ENCODE measurements at places on chromosomes 6 and 20. TPM values are rescaled to one million over a fixed set of nuclear protein-coding genes. Genes with fewer than 3 reads are reported as not detected.

GRCh38 chr20:32453467-32454163 lies 95.5 kb downstream of the ASXL1 start:
- no peak for DNase-seq

- DNase-seq: no peak
These were observed 1.3 kb downstream of the HINT3 start for GRCh38 chr6:125957845-125958244.

GRCh38 chr20:15806105-15806504 lies 767.1 kb downstream of the KIF16B start:
- no peak for DNase-seq

DNA sequence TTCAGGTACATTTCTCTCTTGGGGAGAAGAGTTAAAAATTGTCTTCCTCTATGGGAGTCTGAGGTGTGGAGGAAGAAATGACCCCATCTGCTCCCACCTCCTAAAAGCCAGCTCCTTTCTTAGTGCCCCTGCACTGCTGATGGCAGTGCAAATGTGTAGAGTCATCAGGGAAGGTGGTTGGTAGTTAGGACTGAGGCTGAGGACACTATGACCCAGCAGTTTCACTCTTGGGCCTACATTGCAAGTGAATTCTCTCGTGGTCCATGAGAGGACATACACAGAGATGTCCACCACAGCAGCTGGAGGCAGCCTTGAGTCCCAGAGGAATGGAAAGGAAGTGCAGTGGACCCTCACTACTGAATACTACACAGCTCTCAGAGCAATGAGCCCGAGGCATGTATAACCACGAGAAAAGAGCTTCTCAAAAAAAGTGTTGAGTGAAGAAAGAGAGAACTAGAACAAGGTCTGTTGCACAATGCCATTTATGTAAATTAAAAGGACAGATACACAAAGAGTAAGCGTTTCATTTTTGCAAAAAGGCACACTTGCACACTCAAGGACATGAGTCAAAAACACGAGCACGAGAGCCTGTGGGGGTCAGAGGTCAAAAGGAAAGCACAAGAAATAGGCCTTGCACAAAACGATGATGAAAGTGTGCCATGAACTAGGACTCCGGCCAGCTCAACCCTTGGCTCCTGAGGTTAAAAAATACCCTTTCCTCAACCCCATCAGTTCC lies 308.2 kb upstream of the PRND start:
- no peak for DNase-seq

DNA sequence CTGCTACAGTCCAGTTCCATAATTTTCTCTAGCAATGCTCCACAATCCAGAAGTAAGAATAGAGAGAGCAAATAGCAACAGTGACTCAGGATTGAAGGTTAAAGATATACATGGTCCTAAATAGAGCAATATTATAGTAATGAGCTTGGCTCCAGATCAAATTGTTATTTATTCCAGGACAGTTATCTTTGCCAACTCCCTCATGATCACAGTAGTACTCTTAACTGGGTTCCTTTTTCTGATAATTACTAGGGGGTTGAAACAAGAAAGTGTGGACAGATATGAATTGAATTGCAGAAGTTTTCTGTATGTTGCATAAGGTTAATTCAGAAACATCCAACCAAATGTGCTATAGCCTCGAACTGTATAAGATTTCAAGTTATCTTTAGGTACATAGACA lies 11.9 kb downstream of the FAM184A start:
- no peak for DNase-seq

- DNase-seq: no peak
These were observed 36.7 kb downstream of the MARCKS start for GRCh38 chr6:113893866-113894265.

DNA sequence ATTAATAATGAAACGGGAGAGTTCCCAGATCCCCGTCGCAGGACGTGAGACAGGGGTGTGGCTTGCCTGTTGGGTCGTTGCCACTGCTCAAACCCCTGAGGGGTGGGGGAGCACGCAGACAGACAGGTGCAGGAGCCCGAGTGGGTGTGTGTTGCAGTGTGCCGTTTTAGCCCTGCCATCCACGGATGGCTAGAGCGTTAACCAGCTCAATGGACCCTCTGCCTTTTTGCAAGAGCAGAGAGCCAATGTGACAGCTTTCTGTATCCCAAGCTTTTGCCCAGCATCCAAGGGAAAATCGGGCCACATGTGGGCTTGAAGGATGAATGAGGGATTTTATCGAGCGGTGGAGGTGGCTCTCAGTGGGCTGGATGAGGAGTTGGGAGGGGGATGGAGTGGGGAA lies 237.9 kb downstream of the TSHZ2 start:
- no peak for DNase-seq

DNA sequence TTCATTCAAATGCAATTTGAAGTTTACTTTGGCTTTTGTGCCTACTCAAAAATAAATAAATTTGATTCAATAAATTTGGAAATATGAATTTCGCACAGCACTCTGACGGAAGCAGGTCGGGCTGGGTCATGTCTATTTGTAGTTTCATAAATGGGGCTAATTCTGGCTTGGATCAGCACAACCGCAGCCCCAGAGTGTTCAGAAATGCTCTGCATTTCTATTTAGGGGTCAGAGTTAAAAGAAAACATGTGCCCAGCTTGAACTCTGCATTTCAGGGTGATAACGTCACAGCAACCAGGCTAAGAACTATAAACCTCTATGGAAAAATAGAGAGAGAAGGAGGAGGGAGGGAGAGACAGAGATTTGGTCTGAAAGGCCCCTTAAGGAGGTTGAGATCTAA lies 480.9 kb upstream of the NOX3 start:
- no peak for DNase-seq

GRCh38 chr6:136918706-136919105 lies 3.4 kb upstream of the SLC35D3 start:
- no peak for DNase-seq

DNA sequence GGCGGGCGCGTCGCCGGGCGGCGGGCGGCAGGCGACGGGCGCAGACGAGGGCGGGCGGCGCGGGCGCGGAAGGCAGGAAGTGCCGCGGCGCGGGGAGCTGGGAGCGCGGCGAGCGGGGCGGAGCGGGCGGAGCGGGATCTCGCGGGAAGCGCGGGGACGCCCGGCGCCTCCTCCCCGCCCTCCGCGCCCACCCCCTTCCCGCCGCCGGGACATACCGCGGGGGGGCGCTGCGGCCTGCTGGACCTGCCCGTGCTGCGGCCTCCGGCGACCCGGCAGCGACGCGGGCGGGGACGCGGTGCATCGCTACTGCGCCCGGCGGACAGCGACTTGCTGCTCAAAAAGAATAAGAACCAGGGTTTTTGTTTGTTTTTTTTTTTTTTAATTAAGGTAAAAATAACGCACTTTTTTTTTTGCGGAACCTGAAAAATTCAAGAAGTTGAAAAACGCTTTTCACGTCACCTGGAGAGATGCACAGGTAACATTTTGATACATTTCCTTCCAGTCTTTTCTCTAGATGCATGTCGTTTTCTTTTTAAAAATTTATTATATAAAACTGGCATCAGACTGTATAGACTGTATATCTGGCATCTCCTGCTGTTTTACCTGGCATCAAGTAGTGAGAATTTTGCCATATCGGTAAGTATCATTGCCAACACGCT lies at the start of gene CENPB:
Gene CENPB, minus strand, starts transcription at position 76 of the 659 bp plus-strand sequence. CDS start 257 bp downstream, outside the sequence.
- DNase-seq: peak; percentile 87

GRCh38 chr6:90074161-90074850 lies 180.0 kb downstream of the GJA10 start:
- no peak for DNase-seq

- no peak for DNase-seq
These were observed 89.4 kb downstream of the CLVS2 start for GRCh38 chr6:123085403-123085802.

DNA sequence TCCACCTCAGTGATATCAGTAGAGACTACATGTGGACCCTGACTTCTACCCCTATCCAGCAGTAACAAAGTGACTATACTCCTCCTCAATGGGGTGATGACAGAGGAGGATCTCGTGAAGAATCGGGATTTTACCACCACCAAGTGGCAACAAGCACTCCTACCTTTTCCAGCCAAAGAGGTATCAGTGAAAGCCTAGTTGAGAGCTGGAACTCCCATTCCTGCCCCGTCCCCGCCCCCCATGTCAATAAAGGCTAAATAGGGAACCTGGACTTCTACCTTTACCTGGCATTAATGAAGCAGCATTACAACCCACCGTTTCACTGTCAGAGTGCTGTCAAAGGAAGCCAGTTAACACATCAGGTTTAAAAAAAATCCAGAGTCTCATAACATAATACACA lies 45.3 kb downstream of the RNF24 start:
- no peak for DNase-seq

- DNase-seq: peak; percentile 62
These were observed 67.4 kb downstream of the ZBTB2 start for GRCh38 chr6:151323791-151324487.

DNA sequence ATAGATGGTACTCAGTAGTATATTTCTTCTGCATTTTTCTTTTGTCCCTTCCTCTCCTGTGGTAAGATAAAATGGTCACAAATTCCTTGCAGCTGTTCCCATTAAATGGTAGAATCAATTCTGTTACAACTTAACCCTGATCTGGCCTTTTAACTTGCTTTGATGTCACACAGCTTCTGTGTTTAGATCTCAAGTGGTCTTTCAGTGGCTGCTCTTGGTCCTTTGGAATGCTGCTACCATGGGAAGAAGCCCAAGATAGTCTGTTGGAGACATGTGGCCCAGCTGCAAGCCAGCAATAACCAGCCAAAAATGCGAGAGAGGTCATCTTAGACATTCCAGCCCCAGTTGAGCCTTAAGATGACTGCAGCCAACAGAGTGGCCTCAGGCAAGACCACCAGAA lies 429.7 kb downstream of the KIF16B start:
- no peak for DNase-seq

DNA sequence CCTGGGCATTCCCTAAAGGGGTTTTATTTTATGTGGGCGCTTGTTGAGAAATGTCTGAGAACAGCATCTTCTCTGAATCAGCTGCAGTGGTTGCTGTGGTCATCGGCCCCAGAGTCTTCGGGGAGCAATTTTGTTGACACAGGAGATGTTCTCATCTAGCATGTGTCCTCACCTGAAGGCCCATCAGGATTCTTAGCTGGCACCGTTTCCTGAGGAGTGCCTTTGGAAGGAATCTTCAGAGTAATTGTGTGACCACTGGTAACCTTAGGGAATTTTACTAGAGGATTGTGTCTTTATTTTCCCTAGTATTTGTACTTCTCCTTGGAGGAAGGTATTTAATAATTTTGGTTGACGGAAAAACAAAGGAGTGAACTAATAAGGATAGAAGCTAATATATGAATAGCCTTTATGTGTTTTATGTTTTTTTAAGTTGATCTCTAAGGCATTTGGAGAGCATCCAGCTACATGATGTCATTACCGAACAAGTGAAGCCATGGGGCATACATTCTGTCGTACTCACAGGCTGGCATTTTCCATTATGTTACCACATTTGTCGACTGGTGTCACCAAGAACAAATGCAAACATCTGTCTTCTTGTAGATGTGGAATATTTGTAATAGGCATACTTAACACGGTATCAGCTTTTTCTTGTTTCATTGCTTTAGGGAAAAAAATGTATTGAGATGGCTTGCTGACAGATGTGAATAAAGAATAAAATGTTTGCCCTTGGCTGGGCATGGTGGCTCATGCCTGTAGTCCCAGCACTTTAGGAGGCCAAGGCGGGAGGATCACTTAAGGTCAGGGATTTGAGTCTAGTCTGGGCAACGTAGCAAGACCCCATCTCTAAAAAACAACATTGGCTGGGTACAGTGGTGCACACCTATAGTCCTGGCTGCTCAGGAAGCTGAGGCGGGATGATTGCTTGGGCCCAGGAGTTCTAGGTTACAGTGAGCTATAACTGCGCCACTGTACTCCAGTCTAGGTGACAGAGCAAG lies 41.9 kb downstream of the TULP4 start:
- DNase-seq: no peak

- no peak for DNase-seq
These were observed 7.2 kb downstream of the THBS2 start for GRCh38 chr6:169246445-169246844.

DNA sequence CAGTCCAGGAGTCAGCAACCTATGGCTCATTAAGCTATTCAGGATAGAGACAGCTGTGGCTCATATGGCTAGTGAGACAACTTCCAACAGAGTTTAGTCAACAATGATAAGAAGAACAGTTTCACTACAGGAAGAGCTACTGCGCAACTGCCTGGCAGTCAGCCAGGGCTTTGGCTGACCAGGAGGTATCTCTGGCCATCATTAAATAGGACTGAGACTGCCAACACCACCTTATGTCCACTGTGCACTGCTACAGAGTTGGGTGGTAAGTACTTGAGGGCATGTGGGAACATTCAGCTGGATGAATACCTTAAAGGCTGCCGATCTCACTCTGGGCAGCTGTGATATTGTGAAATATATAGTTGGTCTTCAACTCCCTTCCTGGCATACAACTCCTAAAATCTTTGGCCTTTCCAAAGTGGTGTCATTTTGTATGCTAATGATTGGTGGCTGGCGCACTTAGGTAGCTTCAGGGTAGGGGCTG lies 52.2 kb upstream of the FAM83C start:
- no peak for DNase-seq

GTSF1L gene
- total RNA-seq: not detected

ANGPT4 gene
- total RNA-seq: not detected

HAO1 gene
- total RNA-seq: not detected

CD93 gene
- total RNA-seq: 0.50 TPM

BTBD9 gene
- 14.9 TPM for total RNA-seq

PRL gene
- not detected for total RNA-seq

APOM gene
- 3.3 TPM for total RNA-seq
